ENCODE measurements at places on chromosomes 5 and 9.

DNA sequence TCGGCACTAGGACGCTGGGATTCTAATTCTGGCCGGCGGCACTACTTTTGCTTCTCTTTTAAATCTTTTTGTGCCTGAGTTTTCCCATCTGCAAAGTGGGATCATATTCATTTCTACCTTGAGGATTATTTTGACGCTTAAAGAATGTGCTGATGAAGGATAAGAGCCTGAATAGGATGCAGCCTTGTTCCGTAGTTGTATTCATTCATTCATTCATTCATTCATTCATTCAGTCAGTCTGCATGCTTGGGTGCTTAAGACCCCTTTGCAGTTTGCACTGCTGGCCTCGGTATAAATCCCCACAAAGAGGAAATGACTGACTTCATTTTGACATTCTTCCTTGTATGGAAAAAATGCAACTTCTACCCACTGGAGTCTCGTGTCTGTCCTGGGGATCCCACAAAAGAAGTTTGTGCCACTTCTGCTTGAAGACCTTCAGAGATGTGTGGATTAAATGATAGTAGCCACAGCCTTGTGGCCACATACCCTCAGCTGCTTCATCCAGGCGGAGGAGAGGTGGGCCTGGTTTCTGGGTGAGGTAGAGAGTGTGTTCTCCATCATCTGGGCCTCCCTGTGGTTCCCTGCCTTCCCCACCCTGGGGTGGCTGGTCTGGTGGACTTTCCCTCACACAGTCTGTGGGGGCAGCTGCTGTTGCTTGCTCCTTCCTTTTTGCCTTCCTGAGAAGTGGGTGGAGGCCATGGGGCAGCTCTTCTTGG is 62.6 kb downstream of the PPARGC1B start:
- DNase-seq, result no peak

GRCh38 chr5:2917093-2917492 is 165.6 kb upstream of the IRX2 start:
- no peak for DNase-seq

DNA sequence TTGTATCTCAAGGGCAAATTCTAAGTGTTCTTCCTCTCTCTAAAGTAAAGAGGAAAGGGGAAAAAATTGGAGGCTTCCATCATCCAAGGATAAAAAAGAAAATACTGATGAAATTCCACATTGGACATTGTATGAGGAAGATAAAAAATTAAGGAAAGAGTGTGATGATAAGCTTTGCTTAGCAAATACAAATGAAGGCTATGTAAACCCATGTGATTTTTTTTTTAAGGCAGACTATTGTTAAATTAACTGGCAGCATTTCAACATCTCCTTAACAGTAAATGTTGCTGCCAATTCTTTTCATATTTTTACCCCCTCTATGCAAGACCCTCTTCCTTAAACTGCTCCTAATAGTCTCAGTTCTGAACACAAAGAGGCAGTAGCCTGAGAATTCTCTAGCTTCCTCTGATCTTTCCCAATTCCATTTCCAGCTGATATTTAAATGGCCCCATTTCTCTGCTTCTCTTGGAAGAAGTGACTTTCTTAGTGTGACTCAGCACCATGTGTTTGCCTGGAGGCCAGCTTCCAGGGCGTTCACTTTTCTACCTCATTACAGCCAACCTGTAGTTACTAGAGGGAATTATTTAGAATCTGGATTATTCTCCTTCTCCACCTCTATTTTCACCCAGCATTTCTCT is 159.7 kb downstream of the TLE1 start:
- DNase-seq, result no peak

DNA sequence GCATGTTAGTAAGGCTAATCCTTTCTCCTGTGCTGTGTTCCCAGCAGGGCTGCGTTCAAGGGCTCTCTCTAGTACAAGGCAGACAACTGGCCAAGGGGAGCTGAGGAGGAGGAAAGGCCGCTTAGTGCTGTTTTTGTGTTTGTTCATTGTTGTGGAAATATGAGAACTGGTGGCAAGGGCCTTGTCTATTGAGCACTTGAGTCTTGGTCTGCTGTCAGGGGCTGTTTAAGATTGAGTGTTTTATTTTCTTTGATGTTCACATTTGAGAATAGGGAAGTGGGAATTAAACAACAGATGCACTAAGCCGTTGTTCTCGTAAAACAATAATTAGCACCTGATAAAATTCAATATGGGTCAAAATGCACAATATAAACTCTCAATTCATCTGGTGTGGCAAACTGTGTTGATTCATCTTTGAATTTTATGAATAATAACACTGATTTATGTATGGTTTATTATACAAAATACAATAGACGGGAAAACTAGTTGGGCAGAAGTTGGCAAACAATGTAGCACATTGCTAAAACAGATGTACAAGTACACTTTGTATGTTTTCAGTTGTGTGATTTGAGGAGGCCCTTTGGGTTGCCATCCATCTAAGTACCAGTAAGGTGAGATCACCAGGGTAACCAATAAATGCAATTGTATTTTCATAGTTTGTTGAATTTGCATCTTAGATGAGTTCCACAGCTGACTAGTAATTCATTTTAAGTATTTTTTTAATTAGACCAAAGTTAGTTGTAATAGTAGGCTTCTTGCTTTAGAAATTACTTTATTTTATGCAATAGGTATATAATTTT is 97.6 kb upstream of the GRHPR start:
- DNase-seq, result no peak

DNA sequence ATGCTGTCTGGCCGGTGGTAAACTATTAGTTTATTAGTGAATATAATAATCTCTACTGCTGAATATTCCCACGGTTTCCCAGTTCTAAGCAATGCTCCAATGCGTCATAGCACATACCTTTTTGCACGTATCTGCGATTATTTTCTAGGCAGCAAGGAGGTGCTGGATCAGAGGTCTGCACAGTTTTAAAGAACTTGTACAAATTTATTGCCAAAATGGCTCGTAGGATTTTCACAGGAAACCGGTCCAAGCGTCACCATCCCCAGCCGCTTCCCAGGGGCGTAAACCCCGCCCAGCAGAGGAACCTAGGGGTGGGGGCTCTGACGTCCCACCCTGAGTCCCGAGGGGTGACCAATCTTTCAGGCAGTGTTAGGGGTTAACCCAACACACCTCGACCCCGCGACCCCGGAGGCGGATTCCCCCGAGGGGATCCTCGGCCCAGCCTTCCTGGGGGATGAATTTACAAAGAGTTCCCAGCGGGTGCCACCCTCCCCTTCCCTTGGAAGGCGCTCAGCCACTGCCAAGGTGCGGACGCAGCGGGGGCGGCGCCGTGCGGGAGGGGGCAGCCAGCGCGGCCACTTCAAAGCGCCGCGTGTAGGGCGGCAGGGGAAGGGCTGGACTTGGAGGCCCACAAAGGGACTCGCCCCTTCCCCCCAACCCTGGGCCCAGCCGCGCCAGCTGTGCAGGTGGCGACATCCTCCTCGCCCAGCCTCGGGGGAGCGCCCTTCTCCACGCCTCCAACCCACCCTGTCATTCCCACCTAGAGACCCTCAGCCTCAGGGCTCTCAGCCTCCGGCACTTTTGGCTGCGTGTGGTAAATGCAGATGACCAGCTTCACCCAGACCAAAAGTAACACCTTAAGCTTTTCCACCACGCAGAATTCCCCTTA is 43.5 kb upstream of the TCF7 start:
- no peak for DNase-seq

GRCh38 chr5:33840927-33841547 is 50.8 kb downstream of the ADAMTS12 start:
- DNase-seq, result no peak

DNA sequence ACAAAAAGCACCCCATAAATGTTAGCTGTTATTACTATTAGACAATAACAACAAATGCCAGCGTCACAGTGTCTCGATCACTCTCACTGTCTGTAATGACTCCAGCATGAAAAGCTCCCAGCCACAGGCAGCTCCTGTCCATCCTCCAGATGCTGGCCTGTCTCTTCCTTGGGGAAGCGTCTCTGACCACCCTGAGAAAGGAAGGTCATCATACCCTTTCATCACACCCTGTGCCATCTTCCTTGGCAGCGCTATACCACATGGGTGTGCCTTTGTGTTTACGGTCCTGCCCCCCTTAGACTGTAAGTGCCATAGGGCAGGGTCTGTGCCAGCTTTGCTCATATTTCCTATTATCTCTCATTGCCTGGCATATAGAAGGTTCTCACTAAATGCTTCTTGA is 90.6 kb downstream of the PRRT1B start:
- DNase-seq, result no peak

DNA sequence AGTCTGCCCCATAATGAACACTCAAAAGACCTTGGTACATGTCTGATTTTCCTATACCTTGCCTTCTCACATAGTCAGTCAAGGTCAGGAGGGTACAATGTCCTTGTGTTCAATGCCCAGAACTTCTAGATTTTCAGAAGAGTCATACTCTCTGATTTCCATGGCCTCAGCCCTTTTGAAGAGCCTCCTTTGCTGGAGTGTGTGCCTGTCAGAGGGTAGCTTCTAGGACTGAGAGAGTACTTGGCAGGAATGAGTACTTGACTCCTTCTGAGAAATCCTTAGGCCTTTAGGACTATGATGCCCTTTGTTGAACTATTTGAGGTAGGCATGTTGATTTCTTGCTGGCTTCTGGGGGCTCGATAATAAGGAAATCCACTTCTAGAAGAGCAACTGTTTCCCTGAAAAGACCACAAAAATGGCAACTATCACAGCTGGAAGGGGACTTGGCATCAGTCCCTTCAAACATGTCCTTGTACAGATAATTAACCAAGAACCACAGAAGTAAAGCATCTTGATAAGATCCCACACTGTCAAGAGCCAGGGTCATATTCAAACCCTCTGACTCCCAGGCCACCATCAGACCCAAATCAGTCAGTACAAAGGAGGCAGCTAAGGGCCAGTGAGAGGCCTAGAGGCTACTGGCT is 10.6 kb upstream of the MEGF9 start:
- DNase-seq, result no peak

GRCh38 chr5:124156415-124156996 is 589.9 kb downstream of the ZNF608 start:
- DNase-seq, result no peak

DNA sequence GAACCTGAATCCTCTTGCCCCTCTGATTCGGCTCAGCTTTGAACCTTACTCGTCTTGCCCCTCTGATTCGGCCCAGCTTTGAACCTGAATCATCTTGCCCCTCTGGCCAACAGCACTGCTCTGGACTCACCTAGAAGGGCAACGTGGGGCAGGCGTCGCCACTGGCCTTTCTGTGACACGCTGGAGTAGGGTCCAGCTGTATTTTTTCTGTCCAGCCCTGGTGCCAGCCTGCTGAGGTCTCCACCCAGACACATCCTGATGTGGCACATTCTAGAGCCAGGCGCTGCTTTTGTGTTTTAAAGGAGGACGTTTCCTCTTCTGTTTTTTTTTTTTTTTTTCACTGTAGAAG is 15.2 kb upstream of the CPEB4 start:
- no peak for DNase-seq
